Hindlimb muscle (tissue), 1 donor: ENCODE measurements at places on chromosomes 11 and 22.

DNA sequence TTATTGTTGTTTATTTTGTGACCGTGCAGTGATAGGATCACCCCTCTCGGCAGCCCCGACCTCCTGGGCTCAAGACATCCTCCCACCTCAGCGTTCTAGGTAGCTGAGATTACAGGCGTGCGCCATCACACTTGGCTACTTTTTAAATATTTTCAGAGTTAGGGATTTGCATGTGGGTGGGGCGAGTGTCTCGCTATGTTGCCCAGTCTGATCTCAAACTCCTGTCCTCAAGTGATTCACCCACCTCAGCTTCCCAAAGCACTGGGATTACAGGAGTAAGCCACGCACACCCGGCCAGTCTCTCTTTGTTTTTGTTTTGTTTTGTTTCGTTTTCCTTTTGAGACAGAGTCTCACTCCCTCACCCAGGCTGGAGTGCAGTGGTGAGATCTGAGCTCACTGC lies 1.2 kb upstream of the INTS5 start:
- no peak for DNase-seq

- no peak for DNase-seq
Measured at GRCh38 chr11:73237471-73238290, 19.6 kb downstream of the P2RY2 start.

DNA sequence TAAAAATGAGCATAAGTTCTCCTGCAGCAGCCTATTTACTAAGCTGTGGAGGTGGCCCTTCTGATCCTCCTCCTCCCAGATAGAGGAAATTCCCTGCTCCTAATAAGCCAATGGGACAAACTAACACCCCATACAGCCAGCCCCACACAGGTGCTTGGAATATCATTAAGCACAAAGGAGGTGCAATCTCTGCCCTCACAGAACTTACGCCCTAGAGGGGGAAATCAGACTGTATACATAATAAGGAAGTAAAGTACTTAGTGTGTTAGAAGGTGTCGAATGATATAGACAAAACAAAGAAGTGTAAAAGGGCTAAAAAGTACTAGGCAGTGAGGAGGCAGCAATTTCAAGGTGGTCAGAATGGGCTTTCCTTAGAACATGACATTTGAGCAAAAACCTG lies 5.8 kb downstream of the MS4A12 start:
- DNase-seq = no peak

GRCh38 chr22:44207173-44207980 lies 26.7 kb downstream of the PARVG start:
- no peak for DNase-seq

DNA sequence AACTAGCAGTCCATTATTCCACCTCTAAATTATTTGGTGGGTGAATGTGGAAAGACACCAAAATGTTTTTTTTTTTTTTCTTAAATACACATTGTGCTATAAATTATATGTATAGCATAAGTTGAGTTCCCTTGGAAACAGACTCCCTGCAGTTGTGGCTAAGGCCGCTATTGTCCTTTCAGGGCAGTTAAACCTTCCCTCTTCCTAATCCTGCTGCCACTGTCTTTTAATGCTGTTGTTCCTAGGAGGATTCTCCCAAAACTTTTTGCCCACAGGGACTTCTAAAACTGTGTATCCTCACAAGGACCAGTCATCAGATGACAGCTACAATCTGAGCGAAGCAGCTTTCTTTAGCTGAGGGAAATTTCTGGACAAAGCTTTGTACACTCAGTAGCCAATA lies 478.9 kb upstream of the CHORDC1 start:
- DNase-seq = no peak

- peak; percentile 59 for DNase-seq
Measured at GRCh38 chr11:62171261-62171723, 18.7 kb upstream of the SCGB1D1 start.

DNA sequence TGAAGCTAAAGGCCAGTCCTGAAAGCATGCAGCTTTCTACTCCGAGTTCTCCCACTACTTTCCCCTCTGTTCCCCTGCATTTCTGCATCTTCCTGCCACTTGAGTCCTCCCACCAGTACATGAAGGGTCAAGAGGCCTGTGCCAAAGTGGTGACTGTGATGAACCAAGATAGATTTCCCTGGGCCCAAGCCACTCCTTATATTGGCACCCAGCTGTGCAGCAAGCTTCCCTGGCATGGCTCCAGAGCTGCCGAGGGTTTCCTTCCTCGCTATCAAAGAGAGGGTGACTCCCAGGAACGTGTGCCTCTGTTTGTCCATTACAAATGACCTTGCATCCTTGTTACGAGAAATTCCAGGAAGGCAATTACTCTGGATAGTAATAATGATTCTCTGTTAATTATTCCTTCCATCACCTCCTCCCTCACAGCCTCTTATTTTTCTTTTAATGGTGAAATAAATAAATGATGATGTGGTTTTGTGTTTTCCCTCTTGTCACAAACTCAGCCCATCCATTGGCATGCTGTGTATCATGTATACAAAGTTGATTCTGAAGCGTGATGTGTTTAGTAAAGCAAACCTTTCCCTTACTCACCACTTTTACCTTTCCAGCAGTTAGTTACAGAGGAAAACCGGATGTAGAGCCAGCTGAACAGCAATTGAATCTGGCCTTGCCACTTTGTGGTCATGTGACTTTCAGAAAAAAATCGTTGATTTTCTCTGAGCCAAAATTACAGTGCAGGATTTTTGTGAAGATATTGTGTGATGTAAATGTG lies 8.3 kb downstream of the SRSF8 start:
- no peak for DNase-seq

GRCh38 chr11:83819931-83820549 lies 533.9 kb upstream of the CCDC90B start:
- peak; percentile 68 for DNase-seq

GRCh38 chr11:59069087-59069486 lies 17.0 kb upstream of the GLYATL1B start:
- DNase-seq = no peak

DNA sequence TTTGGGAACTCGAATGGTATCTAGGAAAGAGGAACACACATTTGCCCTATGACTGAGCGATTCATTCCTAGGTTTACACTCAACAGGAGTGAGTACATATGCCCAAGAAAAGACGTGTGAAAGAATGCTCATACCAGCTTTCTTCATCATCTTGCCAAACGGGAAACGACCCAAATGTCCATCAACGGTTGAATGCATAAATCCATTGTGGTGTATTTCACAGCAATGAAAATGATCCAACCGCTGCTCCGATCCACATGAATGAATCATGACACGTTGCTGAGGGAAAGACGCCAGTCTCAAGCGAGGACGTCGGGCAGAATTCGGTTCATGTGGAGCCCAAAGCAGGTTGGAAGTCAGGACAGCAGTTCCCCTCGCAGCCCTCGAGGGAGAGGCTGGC lies 71.5 kb downstream of the CYTH4 start:
- DNase-seq = no peak

DNA sequence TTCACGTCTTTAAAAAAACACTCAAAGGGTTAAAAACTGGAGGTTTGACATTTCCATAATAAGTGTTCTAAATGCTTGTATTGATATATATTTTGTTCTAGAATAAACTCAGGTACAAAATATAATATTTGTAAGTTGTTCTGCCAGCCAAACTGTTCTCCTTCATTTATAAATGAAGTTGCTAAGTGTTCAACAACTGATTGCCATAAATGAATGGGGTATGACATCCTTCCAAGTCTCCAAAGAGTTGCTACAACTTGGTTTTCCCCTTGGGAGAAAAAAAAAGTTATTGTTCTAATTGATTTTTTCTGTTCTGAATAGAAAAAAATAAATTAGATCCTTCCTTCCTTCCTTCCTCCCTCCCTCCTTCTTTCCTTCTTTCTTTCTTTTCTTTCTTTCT lies 65.4 kb upstream of the BLID start:
- no peak for DNase-seq

DNA sequence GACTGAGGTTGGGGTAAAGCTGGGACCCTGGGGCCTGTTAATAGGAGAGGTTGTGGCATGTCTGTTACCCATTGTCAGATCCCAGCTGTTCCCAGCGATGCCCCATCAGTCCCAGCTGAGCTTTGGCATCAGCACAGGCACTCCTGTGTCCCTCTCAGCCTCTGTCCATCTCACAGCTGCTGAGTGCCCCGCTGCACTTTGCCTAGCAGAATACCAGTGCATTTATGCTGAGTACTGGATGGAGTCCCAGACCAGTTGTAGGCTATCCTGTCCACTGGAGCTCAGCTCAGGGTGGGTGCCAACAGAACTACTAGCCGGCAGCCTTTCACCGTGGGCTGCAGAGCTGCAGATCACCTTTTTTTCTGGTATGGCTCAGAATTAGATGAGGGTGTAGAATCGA lies 9.9 kb downstream of the FXYD6 start:
- no peak for DNase-seq

DNA sequence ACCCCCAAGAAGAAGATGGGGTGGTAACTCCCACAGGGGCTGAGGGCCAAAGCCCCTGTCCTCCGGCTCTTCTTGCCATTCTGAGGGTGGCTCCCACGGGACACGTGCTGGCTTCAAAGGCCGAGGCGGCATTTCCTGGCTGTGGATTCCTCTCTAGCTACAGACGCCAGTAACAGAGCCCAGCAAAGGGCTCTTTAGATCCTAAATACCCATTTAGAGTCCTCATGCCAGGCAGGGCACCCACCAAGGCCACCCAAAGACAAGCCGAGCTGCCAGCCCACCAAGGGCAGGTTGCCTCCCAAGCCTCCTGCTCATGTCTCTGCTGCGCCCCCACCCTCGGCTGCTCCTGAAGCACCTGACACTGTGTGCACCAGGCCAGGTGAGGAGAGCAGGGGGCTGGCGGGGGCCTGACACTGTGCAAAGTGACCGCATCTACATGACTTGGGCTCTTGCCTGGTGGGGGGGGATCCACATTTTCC lies 5.7 kb downstream of the LRFN4 start:
- DNase-seq = no peak

DNA sequence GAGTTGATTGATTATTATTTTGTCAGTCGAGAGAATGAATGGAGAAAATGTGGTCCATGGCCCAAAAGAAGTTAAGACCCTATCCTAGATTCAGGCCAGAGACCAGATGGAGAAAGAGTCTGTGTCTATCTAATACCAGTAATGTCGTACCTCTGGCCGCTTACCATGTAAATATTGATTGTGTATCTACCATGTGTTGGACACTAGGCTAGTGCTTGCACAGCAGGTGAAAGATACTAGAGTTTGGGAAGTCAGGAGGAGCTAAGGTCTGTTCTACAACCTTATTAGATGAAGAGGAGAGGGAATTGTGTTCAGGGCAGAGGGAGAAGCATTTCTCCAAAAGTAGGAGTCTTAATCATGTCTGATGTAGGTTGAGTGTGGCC lies 31.8 kb downstream of the PIK3IP1 start:
- DNase-seq = no peak

GRCh38 chr11:100939571-100939970 lies 190.0 kb downstream of the PGR start:
- DNase-seq = peak; percentile 79

DNA sequence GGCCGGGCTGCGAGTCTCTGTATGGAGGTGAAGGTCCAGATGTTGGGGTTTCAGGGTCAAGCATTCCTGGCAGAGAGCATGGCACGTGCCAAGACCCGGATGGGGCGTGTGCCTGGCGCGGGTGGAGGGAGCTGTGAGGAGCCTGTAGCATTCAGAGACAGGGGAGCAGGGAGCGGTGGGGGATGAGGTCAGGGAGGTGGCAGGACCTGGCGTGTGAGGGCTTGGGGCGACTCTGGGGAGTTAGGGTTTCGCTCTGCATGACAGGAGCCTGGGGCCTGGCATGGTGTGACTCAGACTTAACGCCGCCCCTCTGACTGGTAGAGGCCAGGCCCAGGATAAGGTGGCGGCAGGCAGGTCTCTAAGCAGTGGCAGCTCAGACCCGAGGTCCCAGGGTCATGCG lies 103.0 kb downstream of the KCNQ1 start:
- no peak for DNase-seq

GRCh38 chr11:13942971-13943381 lies 19.5 kb upstream of the SPON1 start:
- no peak for DNase-seq

- DNase-seq = no peak
Measured at GRCh38 chr11:10640308-10640707, 53.2 kb downstream of the IRAG1 start.

DNA sequence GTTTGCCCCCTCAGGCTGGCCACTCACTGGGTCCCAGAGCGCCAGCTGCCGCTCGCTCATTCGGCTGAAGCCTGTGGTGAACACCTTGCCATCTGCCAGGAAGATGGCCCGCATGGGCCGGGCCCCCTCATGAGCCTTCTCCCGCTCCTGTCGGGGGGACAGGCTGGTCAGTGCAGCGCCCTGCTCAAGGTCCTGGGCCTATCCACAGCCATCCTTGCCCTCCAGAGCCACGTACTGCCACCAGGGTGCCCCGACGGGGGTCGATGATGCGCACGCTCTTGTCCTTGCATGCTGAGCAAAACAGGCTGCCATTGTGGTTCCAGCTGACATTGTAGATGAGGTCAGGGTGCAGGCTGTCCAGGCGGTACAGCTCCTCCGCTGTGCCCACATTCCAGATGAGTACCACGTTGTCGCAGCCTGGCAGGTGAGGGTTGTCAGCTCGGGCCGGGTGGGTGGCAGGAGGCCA lies 2.1 kb downstream of the CORO1B start:
- DNase-seq = no peak

GRCh38 chr11:114082415-114082748 lies 22.9 kb downstream of the ZBTB16 start:
- DNase-seq = no peak

GRCh38 chr11:76240666-76241065 lies 34.4 kb upstream of the WNT11 start:
- no peak for DNase-seq

DNA sequence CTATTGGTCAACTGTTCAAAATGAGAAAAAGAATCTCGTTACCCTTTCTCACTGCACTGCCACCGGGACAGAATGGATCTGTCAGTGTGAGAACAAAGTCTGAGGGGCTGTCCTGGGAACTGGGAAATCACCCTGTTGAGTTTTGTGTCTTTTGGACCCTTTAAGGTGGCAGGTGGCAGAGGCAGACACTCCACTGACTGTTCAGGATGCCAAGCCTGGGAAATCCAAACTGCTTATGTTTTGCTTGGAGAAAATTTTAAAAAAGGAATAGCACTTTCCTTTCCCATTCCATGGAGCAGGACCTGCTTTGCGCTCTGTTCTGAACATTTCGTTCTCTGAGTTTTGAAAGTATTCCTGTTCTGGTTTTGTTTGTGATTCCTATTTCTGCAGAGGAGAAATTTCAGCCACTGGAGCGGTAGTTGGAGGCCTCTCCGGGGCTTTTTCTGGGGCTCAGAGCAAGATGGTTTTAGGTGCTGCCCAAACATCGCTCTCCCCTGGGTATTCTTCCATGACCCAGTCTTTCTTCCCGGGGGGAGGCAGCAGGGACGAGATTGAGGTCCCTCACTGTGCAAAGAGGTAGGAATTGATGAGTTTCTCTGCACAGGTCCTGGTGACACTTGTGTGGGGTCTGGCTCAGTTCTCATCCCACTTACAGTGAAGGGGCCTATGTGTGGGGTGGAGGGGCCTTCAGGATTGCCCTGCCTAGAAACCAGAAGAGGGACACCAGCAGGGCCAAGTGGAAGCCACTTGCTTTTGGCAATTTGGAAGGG lies 138.5 kb upstream of the SYT13 start:
- no peak for DNase-seq

DNA sequence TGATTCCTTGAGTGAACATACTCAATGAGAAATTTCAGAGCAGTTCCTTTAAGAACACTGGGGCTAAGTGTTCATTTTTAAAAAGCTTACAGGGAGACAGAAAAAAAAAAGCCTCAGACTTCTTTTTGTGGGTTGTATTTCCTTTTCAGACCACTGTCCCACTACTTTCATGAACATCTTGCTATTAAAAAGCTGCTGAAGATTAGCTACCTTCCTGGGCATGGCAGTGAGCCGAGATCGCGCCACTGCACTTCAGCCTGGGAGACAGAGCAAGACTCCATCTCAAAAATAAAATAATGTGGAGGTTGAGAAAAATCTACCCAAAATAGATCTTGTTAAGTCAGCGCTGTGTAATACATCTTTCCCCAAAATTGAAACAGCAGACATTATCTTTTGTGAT lies 10.8 kb downstream of the TRAF6 start:
- DNase-seq = no peak
